Brain pericyte (primary cell): ENCODE measurements at places on chromosomes 7 and 10.

DNA sequence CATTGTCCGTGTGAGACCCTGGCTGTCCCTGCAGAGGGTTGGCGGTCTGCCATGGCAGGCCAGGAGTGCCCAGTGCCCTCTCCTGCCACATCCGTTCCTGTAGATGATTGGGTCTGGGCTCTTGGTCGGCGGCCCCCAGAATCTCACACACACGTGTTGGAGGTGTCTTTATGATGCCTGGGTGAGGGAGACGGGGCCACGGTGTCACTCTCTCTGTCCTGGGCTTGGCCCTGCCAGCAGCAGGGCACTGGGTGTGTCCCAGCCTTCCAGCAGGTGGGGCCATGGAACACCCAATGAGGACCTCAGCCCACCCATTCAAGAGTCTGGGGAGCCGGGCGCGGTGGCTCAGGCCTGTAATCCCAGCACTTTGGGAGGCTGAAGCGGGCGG, 30.2 kb downstream of the UNC5B start:
- DNase-seq = no peak

- DNase-seq = no peak
These were observed 19.9 kb downstream of the PUS7 start for GRCh38 chr7:105502173-105502572.

DNA sequence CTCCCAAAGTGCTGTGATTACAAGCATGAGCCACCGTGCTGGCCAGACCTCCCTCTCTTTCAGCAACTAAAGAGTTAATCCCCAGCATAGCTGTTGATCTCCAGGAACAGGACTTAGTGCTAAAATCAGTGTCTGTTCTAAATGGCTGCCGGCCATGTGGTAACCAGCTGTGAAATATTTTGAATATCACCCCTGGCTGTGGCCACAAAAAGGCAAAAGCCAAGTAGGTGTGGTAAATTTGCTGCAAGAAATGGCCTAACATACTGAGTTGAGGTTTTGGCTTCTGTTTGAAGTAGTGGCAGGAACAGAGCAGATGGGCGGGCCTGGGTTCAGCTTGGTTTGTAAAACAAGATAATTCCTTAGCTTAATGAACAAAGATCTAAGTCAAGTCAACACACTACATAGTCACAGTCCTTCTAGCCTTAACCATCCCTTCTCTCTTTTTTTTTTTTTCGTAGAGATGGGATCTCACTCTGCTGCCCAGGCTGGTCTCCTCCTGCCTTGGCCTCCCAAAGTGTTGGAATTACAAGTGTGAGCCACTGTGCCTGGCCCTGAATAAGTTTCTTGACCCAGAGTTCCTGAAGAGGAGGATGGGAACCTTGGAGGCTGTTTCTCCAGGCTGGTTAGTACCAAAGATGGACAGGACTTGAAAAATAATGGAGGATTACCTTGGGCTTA, 22.7 kb upstream of the AGFG2 start:
- DNase-seq = peak; percentile 49

DNA sequence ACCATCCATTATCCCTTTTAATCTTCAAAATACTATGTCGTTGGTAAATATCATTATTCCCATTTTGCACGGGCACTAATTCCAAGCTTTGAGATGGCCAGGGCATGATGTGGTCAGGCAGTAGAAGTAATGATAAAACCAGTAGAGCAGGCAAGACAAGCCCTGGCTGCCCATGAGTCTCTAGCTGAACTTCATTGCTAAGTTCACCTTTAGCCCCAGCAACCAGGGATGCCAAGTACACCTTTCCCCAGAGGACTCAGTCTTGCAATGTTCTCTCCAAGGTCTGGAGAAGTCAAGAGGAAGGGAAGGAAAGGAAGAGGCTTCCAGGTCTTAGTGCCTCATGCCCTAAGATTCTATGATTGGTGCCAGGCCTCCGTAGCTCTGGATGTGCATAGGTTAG, 203.2 kb downstream of the PLXNA4 start:
- DNase-seq = no peak

DNA sequence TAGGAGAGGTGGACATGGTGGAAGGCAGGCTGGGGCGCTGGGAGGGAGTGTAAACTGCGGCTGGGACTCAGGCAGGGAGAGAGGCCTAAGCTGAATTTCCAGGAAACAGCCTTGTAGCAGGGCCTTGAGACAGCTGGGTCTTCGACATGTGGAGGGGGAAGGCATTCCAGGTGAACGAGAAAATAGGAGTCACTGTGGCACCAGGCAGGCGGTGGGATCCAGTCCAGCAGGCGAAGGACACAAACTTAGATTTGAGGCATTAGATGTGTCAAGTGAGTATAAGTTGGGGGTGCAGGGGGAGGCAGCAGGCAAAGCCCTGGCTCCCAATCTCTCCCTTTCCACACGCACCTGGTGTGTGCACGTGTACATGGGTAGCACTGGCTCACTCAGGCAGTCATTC, 105.3 kb downstream of the PTPN20 start:
- DNase-seq = no peak

DNA sequence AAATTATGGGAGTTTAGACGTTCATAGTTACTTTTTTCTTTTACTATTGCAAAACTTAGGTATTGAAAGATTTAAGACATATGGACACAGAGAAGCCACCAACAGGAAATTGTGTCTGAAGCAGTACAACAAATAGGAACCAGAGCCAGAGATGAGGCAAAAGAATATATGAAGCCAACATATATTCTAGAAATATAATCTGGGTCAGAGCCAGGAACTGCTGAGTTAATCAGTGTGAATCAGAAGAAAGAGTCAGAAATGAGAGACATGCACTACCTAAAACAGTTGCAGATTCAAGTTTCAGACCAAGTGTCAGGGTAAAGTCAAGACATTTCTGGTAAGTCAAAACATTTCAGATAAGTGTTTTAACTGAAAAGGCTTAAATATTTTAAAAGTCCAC, 67.7 kb downstream of the DGKB start:
- DNase-seq = no peak

GRCh38 chr10:110215286-110216170, 8.1 kb downstream of the MXI1 start:
- DNase-seq = no peak

GRCh38 chr10:119250641-119251314, 43.4 kb downstream of the GRK5 start:
- peak; percentile 58 for DNase-seq

DNA sequence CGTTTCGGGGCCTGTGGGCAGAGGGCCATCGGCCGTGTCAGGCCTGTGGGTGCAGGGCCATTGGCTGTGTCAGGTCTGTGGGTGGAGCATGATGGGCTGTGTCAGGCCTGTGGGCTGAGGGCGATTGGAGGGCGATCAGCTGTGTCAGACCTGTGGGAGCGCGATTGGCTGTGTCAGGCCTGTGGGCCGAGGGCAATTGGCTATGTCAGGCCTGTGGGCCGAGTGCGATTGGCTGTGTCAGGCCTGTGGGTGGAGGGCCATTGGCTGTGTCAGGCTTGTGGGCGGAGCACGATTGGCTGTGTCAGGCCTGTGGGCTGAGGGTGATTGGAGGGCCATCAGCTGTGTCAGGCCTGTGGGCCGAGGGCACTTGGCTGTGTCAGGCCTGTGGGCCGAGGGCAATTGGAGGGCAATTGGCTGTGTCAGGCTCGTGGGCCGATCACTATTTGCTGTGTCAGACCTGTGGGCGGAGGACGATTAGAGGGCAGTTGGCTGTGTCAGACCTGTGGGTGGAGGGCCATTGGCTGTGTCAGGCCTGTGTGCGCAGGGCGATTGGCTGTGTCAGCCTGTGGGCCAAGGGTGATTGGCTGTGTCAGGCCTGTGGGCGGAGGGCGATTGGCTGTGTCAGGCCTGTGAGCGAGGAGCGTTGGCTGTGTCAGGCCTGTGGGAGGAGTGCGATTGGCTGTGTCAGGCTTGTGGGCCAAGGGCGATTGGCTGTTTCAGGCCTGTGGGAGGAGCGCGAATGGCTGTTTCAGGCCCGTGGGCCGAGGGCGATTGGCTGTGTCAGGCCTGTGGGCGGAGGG, 54.1 kb downstream of the DYNC2I1 start:
- no peak for DNase-seq

- DNase-seq = no peak
These were observed 1.6 kb downstream of the PDGFA start for GRCh38 chr7:517774-518629.

DNA sequence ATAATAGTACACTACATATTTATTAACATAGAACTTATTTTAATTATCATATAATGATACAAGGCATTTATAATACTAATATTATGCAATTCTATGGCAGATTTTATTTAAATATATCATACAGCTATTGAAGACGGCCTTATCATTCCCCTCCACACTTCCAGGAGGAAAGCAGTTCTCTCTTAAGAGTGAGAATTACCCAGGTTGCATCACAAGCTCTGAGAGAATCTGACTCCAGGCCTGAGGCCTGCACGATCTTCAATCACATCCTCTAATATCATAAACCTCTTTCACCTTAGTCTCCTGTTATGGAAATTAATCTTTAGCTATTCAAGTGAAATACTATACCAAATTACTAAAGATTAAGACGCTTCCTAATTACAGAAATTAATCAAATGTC, 564.4 kb downstream of the PARD3 start:
- no peak for DNase-seq

DNA sequence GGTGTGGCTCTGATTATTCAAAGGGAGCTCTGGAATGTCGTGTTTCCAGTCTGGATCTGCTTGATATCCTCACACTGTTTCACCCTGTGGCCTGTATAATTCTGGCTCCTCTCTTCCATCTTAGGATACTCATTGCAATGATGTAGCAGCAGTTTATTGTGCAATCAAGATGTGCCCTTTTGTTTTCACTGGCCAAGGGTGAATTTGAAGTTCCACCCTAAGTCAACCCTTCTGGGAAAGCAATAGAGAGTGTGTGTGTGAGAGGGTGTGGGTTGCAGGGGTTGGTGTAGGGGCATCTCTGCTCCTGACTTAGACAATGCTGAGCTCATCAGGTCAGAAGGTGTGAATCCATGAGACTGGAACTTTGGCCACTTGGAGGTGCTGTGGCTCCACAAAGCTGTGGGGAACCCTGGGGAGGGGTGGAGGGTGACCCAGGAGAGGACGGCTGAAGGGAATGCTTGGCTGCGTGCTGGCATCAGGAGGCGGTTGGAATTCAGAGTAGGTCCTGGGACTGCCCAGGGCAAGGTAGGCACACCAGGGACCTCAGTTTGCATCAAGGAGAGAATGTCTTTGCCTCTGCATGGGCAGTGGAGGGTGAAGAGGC, 118.0 kb upstream of the PRSS58 start:
- DNase-seq = no peak

DNA sequence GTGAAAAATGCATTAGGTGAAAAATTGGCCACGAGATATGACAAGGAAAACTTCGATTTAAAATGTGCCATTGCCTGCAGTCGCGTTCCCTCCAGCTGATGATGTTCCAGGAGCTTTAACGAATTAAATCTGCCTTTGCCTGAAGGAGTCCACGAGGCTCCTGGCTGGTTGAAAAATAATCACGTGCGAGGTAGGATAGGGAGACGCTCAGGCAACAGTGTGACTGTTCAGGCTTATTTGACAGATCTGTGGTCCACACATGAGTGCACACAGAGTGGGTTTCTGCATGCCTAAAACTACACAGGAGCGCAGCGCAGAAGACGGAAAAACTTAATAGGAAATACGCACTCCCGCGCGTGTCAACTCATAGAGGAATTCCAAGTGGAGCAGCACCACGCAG, 204.0 kb upstream of the PITRM1 start:
- DNase-seq = no peak

GRCh38 chr7:151705636-151706276, 171.2 kb downstream of the PRKAG2 start:
- DNase-seq = no peak

DNA sequence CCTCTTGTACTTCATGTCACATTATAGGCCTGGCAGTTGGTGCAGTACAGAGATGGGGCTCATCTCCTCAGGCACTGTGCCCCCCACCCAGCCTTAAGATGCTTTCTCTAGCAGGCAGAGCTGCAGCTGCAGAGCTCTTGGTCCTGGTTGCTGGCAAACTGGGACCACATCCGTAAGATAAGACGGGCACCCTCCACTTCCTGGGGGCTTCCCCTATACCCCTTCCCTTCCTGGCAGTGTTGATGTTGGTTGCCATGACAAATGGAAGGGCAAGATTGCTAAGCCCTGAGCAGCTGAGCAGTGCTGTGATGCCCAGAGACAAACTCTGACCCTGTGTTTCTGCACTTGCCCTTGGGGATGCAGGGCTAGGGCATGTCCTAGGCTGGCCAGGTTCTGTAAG, 103.4 kb upstream of the ANLN start:
- DNase-seq = no peak

DNA sequence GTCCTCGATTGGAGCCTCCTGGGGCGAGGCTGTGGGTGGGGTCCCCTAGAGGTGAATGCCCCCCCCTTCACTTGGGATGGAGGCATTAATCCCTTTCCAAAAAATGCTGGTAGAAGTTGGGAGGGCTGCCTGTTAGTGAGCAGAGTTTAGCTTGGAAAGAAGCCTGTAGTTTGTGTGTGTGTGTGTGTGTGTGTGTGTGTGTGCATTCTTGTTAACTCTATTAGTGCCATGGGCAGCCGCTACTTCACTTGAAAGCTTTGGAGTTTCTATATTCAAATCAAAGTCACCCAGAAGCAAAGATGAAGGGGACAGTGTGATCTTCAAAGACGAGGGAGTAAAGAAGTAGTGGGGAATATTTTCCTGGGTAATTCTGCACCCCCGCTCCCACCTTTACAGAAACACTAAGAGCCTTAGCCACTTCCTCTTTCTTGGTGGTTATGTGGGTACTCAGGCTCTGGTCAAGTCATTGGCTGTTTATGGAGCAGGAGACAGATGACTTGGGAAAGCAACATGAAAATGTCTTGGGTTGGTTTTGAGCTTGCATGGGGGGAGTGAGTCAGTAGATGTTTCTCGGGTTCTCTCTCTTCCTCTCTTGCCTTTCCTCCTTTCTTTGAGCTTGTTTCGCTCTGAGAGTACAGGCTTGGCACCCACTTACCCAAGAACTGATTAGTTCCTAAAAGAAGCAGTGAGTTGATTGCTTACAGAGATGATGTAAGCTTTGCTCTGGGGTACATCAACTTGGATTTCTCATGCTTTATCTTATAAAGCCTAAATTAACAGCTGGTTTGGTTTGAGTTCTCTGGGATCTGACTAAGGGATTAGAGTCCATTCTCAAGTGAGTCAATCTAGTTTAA, 35.9 kb downstream of the TCF7L2 start:
- DNase-seq = no peak

- DNase-seq = no peak
These were observed 22.2 kb downstream of the PSPH start for GRCh38 chr7:56028942-56029630.

- DNase-seq = peak; percentile 32
These were observed 5.6 kb downstream of the LRRTM3 start for GRCh38 chr10:66931340-66931948.

DNA sequence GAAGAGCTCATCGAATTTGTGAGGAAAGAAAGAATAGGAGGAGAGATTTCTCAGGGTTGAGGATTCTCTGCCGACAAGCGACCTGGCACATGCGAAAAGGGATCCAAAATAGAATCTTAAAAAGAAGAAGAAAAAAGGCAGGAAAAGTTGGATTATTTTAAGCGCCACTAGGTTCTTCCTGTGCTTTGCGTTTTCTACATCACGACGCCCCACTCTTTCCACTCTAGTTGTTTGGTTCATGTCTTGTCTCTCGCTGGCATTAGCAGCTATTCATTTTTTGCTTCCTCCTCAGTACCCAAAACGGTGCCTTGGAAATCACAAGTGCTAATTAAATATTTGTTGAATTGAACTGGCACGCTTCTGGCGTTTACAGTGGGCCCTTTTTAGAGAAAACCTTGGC, 674 bp upstream of the FRA10AC1 start:
- no peak for DNase-seq

- DNase-seq = no peak
These were observed at the start of gene SH3PXD2A for GRCh38 chr10:103855424-103855823. TSS of gene SH3PXD2A (minus strand) at chr10:103855576. CDS start at chr10:103855266, 310 bp downstream.
